NCI-H526 (cell line): ENCODE measurements at places on chromosomes 2 and 18.
A peak's percentile ranks its signal among the peaks of the same experiment; 100 is the strongest.

- peak; percentile 18 for DNase-seq
Measured at GRCh38 chr2:28956415-28956826, 24.7 kb upstream of the TOGARAM2 start.

DNA sequence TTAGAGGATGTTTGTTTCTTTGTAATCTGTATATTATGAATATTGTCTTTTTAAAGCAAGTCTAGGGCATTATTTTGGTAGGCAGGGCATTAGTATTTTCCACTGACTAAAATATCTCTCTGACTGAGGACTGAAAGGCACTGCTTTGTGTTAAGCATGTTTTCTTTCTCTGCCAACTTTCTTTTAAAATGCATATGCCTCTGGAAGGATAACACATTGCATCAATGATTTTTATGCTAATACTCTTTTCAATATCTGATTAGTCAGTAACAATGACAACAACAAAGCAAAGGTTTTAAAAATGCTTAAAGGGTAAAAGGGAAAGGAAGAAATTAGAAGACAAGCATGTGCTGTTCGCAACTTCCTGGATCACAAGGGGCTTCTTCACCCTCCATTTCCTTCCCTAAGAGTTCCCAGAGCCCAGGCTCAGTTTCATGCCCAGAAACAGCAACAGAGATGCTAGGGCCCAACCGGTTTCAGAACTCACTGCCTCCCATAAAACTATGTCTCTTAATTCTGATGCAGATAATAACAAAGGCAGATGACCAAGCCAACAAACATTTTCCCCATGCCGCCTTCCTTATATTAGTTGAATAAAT, 786.8 kb upstream of the ACVR2A start:
- no peak for DNase-seq

GRCh38 chr2:16250466-16250865, 310.1 kb downstream of the MYCN start:
- no peak for DNase-seq

DNA sequence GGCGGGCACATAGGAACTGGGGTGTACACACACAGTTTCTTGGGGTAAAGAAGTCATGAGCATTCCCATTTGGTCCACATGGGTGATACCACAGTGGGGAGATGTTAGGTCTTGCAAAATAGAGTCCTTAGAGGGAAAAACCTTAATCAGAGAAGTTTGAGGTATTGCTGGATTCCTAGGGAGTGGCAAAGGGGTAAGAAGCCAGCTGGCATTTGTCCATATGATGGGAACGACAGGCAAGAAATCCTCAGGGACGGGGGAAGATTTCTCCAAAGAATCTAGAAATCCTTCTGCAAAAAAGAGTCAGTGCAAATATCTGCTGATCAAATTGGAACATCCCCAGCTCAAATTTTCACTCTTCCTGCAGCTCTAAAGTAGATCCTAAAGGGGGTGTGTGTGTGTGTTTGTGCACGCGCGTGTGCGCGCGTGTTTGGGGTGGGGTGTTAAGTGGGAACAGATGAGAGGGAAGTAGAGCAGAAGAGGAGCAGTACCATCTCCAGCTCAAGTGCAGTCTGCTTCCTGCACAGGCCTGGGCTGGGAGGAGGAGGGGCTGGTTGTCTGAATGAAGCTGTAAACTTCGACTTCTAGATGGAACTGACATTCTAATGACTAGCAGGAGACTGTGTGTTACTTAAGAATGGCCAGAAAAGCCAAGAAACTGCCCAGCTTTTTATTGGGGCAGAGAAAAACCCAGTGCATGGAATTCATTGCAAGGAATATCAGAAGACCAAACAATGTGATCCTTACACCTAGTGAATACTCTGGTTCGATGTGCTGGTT, 168.0 kb downstream of the SPP2 start:
- DNase-seq = no peak

- DNase-seq = no peak
Measured at GRCh38 chr2:58334414-58334813, 93.3 kb upstream of the FANCL start.

GRCh38 chr2:102206666-102207341, 20.0 kb downstream of the IL1RL2 start:
- DNase-seq = no peak

- DNase-seq = no peak
Measured at GRCh38 chr2:158325031-158325781, 131.3 kb downstream of the CCDC148 start.

- no peak for DNase-seq
Measured at GRCh38 chr2:157376041-157376440, 50.4 kb upstream of the ERMN start.

DNA sequence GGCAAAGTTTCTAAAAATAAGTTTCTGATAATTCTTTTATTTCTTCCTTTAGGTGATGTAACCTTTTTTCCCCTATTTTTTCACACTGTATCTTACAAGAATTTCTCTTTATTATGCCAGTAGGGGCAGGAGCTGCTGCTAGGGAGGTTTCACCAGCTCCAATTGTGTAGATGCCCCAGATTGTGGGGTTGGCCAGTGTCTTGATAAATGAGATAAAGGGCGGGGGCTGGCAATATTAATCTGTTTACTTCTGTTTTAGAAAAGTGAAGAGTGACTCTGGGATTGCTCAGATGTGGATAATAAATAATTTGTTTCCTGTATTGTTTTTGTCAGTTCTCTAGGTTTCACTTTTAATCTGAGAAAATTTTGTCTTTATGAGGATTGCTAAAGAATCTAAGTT, 190.4 kb downstream of the MC4R start:
- DNase-seq = no peak

DNA sequence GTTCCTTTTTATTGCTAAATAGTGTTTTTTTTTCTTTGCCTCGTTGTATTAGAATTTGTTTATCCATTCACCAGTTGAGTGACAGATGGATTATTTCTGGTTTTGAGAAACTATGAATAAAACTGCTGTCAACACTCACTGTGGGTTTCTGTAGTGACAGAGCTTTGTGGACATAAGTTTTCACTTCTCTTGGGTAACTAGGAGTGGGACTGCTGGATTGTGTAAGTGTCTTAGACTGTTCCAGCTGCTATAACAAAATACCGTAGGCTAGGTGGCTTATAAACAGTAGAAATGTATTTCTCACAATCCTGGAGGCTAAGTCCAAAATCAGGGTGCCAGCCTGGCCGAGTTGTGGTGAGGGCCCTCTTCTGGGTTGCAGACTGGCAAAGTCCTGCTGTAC, 71.9 kb downstream of the TNFRSF11A start:
- no peak for DNase-seq

GRCh38 chr2:203772456-203773165, 66.2 kb downstream of the CD28 start:
- DNase-seq = no peak

- DNase-seq = no peak
Measured at GRCh38 chr2:121041516-121041915, 243.5 kb downstream of the TFCP2L1 start.

DNA sequence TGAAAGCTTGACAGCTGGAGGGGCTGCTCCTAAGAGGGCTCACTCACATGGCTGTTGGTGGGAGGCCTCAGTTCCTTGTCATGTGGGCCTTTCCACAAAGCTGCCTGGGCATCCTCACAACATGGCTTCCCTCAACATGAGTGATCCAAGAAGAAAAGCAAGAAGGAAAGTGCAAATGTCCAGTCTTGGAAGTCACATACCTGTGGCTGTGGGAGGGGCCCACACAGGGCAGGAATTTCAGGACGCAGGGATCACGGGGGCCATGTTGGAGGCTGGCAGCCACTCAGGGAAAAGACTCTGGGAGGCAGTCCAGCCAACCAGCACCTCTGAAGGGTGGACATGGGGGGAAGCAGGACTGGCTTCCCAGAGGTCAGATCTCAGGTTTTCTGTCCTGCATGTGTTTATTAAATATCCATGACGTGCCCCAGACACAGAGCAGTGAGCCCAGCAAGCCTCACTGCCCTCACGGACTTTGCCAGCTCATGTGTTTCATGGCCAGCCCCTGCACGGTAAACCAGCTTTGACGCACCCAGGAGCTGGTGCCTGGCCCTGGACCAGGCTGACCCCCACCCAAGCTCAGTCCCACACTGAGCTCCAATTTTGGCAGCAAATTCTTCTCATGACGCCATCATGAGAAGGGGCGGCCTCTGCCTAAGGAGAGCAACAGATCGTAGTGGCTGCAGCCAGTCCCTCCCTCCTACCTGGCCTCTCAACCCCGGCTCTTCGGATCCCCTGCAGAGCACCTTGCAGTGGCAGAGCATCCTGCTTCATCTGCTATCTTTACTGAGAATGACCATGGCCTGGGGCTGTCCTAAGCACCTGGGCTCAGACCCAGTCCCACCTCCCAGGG, 34.7 kb upstream of the GPR17 start:
- DNase-seq = no peak

DNA sequence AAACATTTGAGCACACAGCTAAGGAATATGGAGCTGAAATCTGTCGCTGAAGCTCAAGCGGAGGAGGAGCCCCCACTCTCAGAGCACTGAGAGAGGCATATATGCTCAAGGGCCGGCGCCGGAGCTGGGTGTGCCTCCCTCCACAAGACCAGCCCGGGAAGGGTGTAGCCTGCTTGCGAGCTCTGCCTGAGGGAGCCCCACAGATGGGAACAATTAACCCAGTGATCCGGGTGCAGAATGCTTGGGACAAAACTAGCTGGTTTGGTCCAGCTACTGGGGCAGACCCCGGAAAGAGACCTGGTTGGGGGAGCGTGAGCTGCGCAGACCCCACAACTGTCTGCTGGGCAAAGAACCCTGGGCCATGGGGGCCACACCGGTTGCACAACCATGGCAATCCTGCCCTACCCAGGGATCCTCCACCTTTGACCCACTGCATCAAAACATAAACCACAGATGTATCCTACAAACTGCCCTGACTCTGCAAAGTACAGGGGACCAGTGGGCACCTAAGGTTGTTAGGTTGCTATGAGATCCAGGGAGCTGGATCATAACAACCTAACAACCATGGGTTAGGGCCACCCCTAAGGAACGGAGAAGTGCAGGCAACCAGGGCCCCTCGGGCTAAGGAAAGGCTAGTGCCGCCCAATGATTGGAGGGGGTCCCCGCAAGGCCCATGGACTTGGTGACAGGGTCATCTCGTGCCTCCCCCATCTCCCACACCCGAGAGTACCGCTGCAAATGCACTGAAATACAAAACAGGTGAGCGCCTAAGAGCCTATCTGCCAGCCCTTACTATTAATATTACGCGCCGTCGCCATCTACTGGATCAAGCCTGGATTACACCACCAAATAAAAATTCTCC, 53.4 kb upstream of the SCN1A start:
- peak; percentile 57 for DNase-seq

DNA sequence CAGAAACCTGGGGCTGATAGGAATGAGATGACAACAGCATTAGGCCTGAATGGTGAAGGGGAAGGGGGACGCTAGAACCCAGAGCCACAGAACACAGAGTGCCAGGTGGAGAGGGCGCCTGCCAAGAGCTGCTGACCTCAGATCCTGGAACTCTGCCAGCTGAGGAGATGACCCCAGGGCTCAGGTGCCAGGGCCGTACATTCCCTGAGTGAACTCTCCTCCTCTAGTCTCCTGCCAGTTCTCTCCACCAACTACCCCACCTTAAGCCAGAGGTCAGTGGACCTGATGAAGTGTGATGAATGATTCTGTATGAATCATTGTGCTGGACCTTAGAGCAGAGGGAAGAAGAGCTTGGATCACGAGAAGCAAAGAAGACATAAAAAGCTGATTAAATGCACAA, 1582.2 kb upstream of the ACVR2A start:
- no peak for DNase-seq

DNA sequence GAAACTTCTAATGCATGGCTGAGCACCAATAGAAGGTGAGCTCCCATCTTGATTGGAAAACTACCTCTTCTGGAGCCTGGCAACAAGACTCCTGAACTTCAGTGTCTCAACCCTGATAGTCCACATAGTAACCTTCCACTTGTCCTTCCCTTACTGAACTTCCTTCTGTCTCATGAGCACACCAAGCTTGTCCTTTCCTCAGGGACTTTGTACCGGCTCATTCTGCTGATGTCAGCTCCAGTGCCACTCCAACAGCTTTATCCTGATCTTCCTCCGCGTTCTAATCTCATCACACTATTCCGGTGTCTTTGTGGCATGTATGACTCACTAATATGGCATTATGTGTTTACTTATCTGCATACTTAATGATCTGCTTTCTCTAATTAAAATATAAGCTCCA, 862.0 kb upstream of the ID2 start:
- DNase-seq = no peak

GRCh38 chr2:137888845-137889244, 75.4 kb upstream of the HNMT start:
- peak; percentile 66 for DNase-seq

DNA sequence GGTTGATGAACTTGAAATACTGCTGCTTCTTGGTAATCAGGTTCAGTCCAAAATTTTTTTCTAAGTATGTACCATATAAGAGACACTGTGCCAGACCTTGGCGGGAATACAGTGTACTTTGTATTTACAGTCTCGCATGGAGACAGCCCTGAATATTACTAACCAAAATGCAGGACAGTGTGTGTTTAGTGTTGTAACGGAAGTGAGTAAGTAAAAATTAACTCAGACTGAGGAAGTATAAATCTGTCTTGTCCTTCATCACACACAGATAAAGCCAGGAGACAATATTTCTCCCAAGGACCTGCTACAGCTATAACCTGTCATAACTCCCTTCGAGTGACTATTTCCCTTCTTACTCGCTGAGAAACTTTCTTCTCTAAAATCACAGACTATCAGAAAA, 76.9 kb downstream of the ACTR3 start:
- no peak for DNase-seq

DNA sequence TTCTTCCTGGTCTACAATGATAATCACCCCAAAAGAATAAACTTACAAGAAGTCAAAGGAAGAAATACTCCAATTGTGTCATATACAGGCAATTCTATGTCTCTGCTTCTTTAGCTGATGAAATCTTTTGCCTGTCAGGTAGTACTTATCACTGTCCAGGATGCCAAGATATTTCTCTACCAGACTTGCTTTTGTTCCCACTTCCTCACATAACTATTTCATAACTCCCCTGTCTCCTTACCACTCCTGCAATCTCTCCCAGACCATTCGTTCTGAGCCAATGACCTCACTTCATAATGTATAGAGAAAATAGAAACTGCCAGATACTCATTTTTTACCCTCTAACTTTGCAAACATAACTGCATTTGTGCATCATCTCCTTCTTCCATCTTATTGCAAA, 39.1 kb downstream of the HNMT start:
- no peak for DNase-seq

- no peak for DNase-seq
Measured at GRCh38 chr2:43427032-43427424, 168.8 kb downstream of the THADA start.
